ENCODE measurements at places on chromosomes 6 and 20. TPM values are rescaled to one million over a fixed set of nuclear protein-coding genes. Genes with fewer than 3 reads are reported as not detected.

DNA sequence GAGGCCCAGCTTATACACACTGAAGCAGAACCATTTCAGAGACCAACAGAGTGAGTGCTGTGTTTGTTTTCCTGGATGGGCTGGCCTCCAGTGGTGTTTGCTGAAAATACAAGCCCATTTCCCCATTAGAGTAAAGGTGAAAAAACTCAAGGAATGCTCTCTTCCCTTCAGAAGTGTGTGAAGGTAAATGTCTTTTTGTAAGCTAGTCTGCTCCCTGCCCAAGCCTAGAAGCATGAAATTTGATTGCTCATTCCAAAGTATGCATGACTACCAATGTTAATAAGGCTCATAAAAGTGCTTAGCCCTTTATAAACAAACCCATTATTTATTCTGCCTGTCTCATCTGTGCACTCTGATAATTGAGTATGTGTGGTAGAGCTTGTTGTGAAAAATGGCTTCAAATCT, 59.1 kb downstream of the ADGRF1 start:
- DNase-seq = no peak

GRCh38 chr20:1926237-1926636, 31.0 kb downstream of the SIRPA start:
- no peak for DNase-seq

DNA sequence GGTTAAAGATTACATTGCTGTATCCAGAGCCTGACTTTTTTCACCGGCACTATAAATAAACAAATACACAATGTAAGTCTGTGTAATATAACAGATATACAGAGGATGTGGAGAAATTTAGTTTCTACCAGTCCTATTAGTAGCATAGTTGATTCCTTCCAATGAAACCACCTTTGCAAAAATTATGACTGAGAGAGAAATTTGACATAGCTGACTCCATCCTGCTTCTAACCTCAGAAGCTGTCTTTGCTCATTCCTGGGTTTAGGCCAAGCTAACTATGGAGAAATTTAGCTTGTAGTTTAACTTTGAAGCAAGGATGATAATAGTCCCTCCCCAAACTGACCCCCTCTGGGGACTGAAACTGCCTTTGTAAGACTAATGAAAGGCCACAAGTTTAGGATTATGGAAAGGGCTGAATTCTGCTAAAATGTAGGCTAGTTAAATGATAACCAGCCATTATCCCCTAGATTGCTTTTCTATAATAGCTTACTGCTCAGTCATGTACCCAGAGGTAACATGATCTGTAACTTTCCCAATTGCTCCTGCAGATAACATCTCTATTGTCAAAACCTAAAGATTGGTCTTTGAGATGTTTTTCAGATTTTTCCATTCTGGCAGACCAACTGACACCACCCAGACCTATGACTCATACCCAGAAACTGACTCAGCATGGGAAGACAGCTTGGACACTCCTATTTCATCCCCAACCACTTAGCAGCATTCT, 172.8 kb upstream of the ARG1 start:
- DNase-seq = no peak

PAK5 gene
- 0.33 TPM for total RNA-seq

GRCh38 chr6:47853766-47854165, 71.9 kb downstream of the OPN5 start:
- no peak for DNase-seq

DNA sequence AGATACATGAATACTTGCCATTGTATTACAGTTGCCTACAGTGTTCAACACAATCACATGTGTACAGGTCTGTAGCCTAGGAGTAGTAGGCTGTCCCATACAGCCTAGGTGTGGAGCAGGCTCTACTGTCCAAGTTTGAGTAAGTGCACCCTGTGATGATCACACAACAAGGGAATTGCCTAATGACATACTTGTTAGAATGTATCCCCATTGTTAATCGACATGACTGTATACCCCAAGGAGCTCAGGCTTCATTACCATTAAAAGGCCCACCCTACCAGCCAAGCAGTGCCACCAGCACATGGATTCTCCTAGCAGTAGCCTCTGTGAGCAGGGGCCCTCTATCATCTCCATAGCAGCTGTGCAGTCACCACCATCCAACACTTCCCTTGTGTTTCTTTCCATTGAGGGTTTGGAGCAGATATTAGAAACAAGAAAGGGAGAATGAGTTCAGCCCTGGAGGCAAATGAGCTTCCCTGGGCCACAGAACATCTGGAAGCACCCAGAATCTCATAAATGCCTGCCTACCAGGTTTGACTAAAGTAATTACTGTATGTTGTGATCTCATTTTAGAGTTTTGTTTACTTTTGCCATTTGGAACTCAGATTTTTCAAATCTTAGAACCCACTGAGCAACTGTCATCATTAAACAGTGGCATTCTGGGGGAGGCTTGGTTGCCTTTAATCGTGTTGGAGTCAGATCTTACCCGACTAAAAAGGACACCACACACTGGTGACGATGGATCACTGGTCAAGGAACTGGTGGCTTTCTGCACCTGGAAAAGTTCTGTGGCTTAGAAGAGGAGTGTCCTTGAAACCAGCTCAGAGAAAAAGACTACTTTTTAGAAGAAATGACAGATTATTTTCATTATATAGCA, 104.9 kb downstream of the TULP4 start:
- DNase-seq = no peak

SLC44A4 gene
- total RNA-seq = 0.60 TPM

GRCh38 chr20:49587111-49587570, 19.2 kb upstream of the PTGIS start:
- no peak for DNase-seq

Data from aorta (tissue), 5 donors.